ENCODE measurements at places on chromosomes 7 and 10.

DNA sequence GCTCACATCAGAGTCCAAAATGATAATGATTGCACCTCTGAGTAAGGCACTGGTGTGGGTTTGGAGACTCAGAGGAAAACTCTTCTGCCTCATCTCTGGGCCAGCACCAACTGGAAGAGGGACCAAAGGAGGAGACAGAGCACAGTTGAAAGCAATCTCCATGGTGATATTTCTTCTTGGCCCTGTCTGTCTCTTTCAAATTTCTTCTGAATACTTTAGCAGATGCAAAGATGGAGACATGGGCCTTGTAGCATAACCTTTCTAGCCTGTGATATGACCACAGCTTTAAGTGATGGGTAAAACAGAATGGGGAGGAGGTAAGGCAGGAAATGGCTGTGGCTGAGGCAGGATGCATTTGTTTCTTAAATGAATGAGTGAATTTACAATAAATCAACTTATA lies 12.2 kb upstream of the GIMAP7 start:
- DNase-seq: no peak

GRCh38 chr7:158856883-158857668 lies 718 bp downstream of the DYNC2I1 start:
- DNase-seq: no peak

GRCh38 chr10:61188691-61189090 lies 244.7 kb upstream of the RHOBTB1 start:
- DNase-seq: no peak

GRCh38 chr7:7118822-7119221 lies 63.5 kb upstream of the C1GALT1 start:
- DNase-seq: no peak

DNA sequence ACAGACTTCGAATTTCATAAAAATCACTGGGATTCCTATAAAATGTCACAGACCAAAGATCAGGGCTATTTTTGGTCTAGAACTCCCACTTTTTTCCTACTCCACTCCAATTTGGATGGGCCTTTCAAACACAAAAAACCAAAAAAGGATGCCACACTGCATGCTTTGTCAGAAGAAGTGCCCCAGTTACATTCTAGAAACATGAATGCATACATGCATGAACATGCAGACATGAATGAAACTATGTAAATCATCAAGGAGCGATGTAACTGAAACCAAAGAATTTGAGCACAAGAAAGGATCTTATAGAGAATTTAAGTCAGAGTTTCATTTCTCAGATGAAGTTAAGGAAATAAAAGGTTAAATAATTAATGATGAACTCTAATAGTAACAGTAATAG lies 31.8 kb upstream of the FAM133B start:
- no peak for DNase-seq

DNA sequence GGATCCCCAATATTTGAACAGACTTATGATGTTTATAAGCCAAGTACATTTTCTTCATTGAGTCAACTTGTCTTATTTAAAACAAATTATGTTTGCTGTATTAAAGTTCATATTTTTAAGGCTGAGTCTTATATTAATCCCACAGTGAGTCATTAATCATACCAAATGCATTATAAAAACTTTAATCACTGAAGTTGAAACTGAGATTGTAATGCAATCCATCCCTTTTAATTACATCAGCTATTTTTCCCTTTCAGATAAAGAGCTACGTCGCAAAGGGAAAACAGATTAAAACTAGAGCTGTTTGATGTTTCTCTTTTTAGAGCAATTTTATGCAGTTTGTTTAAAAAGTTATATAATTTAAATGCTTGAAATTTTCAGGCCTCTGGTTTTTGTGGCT lies 183.0 kb downstream of the ARID5B start:
- no peak for DNase-seq

DNA sequence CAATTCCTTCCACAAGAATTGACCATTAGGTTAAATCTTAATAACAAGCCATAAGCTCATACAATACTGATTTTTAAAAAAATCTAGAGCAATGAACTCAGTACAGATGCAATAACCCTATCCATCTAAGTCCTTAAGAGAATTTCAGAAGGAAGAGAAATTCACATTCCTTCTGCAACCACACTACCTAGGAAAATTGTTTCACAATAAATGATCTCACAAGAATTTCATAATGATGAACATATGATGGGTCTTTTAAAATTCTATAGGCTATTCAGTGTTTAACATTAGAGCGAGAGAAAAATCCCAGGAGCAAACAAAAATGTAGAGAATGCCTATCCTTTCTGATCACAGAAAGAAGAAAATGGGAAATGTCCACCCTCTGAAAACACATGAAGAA lies 70.0 kb upstream of the MAGI2 start:
- DNase-seq: no peak

DNA sequence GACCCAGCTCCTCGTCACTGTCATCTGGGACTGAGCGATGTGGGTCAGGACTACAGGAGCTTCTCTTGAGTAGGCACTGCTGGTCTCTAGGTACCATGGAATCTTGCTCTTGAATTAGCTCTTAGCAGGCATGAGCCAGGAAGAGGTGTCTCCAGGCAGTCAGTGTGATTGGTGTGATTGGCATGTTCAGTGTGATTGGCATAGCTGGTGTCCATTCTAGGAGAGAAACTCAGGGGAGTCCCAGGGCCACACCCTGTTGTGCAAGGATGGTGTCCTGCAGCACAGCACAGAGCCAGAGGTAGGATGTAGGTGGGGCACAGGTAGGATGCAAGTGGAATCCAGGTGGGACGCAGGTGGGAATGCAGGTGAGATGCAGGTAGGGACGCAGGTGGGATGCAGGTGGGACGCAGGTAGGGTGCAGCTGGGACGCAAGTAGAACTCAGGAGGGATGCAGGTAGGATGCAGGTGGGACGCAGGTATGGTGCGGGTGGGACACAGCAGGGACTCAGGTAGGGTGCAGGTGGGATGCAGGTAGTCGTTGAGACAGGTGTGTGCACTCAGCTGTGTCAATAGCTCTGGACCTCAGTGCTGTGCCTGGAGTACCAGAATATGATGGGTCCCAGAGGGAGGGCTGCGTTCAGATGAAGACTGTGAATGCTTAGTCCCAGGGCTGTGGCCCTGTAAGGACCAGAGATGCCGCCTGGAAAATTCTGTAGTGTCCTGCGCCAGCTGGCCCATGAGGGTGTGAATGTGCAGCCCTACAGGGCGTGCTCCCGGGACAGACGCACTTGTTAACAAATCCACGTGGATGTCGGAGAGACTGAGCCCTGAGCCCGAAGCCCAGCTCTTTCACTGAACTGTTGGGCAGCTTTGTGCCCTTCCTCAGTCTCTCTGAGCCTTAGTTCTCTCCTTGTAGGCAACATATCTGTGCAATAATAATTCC lies 248.2 kb upstream of the PITRM1 start:
- DNase-seq: no peak

DNA sequence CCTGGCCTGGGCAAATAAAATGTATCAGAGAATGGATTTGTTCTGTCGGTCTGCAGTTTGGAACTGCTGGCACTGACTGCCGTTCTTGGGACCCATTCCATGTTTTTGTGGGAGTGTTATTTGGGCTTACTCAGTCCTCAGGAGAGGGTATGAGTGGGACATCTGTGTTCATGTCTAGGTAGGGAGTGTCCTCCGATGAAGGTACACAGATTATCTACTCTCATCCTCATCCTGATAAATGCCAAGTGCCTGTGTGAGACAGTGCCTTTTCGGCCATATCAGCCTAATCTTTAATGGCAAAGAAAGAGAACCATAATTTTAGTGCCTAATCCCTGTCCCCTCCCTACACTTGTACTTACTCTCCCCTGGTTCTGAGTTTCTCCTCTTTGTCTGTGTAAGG lies 409.4 kb downstream of the REEP3 start:
- DNase-seq: no peak

- no peak for DNase-seq
Measured at GRCh38 chr10:24900888-24901685, 51.3 kb downstream of the PRTFDC1 start.

GRCh38 chr10:23493711-23494110 lies 54.8 kb downstream of the OTUD1 start:
- DNase-seq: no peak

DNA sequence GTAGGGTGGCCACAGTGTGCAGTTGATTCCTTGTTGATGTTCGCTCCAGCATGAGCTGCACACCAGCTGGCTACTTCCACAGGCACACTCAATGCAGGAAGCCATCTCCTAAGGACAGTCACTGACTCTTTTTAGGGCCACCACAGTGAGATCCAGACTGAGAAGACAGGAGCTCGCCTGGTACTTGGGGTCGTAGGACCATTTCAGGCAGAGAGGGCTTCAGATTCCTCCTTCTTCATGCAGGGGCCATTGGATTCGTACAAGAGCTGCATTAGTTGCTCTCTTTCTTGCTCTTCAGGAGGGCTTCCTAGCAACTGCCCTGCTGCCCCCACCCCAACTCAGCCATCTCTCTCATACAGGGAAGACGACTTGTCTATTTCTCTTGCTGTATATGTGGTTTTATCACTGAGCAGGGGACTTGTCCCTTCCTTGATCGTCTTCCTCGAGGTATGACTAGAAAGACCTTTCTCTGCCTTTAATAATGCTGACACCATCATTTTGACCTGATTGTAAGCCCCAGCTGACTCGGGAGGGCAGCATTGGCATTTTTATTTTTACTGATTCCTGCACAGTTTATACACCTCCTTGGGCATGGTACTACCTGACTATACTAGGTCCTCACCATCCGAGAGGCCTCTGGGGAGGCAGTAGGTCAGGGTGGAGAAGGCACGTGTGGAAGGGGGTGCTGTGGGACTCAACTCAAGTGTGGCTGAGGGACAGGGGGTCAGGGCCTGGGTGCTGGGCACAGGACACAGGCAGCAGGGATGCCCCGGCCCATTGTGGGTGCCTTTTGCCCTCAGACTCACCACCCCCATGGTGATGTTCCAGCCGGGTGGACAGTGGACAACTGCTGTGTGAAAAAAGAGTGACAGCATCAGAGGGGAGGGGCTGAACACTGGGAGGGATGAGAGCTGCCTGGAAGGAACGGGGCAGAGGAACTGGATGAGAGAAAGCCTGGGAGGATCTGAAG lies 136.7 kb upstream of the ZNF746 start:
- no peak for DNase-seq

- no peak for DNase-seq
Measured at GRCh38 chr10:82938331-82938730, 1063.3 kb downstream of the NRG3 start.

- DNase-seq: no peak
Measured at GRCh38 chr10:112950714-112951358, 789 bp downstream of the TCF7L2 start.

- no peak for DNase-seq
Measured at GRCh38 chr7:24587853-24588252, 14.6 kb downstream of the PALS2 start.

GRCh38 chr10:55410415-55410885 lies 609.4 kb upstream of the PCDH15 start:
- DNase-seq: no peak

GRCh38 chr10:28391283-28391682 lies 88.4 kb upstream of the MPP7 start:
- DNase-seq: no peak

GRCh38 chr7:47693216-47693615 lies 111.3 kb upstream of the TNS3 start:
- DNase-seq: no peak

DNA sequence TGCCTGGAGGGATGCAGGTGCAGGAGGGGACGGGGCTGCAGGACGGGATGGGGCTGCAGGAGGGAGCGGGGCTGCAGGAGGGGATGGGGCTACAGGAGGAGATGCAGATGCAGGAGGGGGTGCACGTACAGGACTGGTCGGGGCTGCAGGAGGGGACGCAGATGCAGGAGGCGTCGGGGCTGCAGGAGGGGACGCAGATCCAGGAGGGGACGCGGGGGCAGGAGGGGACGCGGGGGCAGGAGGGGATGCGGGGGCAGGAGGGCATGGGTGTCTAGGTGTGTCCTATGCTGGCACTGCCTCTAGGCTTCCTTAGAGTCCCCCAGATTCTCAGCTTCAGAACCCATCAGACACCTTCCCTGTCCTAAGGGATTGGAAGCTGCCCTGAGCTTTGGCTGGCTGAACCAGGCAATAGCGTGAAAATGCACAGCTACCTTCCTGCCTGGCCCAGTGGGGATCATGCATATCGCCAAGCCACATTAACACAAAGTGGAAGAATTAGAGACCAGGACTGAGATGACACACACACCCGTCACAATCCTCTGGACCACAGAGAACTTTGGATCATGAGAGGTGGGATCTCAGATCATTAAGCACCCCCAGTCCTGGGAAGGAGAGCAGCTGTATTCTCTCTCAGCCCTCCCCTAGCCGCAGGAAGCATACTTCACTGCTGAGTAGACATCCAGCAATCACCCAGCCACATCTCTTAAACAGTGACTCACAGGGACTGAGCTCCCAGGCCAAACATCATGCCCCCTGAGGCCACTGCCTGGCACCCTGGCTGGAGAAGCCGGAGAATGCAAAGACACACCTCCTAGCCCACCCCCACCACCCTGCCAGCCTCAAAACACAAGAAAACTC lies 67.3 kb downstream of the VWA2 start:
- no peak for DNase-seq

DNA sequence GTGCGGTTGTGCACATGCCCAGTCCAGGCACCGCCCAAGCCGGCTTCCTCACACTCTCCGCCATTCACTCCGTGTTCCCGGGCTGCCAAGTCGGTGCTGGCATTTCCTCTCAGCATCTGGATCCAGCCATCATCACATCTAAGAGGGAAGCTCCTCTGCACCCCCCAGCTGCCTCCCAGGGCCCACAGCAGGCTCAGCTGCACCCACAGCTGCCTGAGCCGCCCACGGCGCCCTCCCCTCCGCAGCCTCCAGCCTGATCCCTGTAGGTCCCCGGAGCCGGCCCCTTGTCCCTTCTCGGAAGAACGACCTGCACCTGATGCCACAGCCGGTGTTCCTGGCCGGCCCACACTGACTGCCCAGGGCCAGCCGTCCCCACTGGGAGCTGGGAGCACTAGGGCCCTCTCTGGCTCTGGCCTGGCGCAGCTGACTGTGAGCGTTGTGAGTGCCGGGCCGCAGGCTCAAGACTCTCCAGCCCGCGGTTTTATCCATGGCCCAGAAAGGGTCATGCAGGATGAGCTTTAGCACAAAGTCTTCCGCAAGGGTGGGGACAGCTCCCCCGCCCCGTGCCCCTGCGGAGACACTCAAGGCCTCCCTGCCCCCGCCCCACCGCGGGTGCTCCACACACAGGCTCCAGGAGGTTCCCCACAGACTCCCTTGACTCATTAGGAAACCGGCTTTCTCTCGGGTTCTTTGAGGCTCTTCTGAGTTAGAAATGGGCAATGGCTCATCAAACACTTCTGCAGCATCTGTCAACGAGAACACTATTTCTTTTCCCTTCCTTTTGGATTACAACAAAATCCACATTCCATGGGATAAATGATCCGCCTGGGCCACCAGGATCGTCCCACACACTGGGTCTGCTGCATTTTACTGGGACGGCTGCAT lies 31.2 kb downstream of the CFAP46 start:
- DNase-seq: no peak

DNA sequence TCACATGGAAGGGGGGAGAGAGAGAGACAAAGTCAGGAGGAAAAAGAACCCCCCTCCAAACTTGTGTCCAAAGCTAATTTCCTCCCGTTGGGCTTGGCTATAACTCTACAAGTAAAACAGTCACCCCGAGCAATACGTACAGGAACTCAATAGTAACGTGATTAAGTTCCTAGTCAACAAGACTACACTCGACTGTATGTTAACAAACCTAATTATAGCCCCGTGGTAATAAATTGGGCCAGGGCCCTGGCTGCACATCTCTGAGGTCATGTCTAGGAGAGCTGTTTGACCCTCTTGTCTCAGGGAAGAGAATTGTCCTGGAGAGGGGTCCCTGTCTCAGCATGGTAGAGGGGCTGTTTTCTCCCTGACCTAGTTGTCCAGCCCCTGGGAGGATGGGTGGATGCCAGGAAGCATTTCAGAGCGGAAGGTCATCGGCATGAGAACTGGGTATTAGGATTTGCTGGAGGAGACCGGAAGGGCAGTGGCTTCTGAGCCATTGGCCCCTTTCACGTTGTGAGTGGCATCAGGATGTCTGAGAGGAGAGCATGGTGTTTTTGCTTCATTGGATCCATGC lies 60.2 kb upstream of the COMTD1 start:
- no peak for DNase-seq
